ENCODE measurements at places on chromosomes 6 and 20.

GRCh38 chr20:53208110-53208832 is 236.1 kb downstream of the TSHZ2 start:
- no peak for DNase-seq

DNA sequence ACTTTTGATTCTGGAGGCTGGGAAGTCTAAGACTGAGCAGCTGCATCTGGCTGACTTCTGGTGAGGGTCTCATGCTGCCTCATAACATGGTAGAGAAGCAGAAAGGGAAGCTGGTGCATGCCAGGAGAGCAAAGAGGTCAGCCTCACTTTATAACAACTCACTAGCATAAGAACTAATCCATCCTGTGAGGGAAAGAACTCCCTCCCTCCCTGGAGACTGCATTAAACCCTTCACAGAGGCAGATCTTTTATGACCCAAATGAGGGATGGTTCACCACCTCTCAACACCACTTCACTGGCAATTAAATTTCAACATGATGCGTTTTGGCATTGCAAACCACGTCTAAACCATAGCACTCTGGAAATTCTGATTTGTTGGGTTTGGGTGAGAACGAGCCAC is 33.9 kb downstream of the STXBP5 start:
- DNase-seq: no peak

DNA sequence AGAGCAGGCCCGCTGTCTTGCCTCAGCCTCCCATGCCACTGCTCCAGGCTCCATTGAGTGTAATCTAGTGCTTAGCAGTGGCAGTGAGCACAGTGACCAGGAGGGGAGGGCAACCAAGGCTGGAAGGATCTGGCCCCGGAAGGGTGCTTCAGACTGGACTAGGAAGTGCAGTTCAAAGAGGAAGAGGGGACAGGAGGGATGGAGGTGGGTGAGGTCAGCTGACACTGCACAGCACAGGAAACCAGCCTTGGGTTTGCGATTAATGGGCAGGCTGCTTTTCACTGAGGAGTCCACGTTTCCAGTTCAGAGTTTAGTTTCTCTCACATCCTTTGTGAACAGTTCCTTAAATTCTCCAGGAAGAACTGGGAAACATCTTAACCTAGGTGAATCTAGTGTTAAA is 46.9 kb downstream of the CDS2 start:
- DNase-seq: no peak

DNA sequence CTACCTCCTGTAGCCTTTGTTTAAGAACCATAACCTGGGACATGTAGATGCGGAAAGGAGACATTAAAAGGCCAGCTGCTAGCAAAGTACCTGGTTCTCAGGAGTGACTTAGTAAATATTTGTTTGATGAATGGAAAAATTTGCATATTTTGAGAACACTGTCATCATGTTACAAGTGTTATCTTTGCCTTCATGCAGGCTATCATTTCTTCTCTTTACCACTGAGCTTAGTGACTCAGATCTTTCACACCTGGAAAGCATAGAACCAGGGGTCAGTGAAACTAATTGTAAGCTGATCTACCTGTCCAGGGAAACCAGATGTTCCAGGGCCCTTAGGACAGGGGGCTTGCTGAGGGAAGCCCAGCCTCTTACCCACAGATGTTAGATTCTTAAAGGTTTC is 5.4 kb downstream of the ZFP57 start:
- DNase-seq: no peak

- no peak for DNase-seq
Observed at GRCh38 chr6:16130932-16131387, 2.1 kb downstream of the MYLIP start.

GRCh38 chr6:30939473-30939872 is 1.3 kb upstream of the MUCL3 start:
- no peak for DNase-seq

DNA sequence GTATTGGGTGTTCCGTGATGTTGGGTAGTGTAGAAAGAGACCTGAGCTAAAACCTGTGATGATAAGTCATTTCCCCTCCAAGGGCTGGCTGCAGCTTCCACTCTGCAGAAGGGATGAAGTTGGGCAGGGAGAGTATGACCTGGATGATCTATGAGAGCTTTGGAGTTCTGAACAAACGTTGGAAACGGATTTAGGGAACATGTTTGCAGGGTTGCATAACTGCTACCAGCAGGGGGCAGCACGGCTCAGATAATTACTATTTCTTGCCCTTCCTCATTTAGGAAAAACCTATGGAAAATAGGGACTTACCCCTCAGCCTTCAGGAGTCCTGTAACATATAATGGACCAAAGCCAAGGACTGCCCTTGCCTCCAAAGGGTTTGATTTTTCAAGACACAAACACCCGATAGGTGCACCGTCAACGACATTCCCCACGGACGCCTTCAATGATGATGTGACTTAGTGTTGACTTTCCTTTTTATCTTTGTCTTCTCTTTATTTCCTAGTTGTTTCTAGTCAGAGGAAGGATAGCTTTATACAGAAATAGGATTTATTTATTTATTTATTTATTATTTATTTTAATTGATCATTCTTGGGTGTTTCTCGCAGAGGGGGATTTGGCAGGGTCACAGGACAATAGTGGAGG is 164.9 kb upstream of the SASH1 start:
- DNase-seq: no peak

DNA sequence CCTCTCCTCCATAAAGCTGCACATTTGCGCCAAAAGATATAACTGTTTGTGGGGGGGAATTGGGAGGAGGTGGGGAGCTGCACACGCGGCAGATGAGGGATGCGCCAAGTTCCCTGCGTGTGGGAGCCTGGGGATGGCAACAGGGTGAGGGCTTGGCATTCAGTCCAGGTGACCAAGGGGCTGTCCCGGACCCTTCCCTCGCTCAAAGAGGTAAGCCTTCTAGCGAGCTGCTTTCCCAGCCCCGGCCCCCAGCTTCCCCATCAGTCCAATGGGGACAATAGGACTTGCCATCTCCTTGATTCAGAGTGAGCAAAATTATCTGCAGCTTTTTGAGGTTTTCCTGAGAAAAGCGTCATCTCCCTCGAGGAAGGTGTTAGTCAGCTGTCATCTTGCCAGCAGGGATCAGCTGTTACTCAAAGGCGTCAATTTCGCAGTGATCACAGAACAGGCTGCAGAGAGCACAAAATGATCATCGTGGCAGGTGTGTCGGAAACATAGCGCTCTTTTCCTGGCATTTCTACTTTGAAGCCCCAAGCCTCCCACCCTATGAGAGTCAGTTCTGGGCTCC is 21.3 kb downstream of the ZNF831 start:
- no peak for DNase-seq
